Epithelial cell of alveolus of lung (primary cell): ENCODE measurements at places on chromosomes 5 and 9. TPM values are rescaled to one million over a fixed set of nuclear protein-coding genes. Genes with fewer than 3 reads are reported as not detected.

PDLIM4 gene
- total RNA-seq = 51.2 and 141 TPM in 2 replicates

GTF3C4 gene
- 11.4 and 16.4 TPM in 2 replicates for total RNA-seq

FAM78A gene
- total RNA-seq = 0.24 and 0.52 TPM in 2 replicates

DCAF12 gene
- 20.0 and 26.6 TPM in 2 replicates for total RNA-seq

SPINK7 gene
- total RNA-seq = not detected in 2 replicates

DMRT3 gene
- not detected in 2 replicates for total RNA-seq

DMAC1 gene
- total RNA-seq = 18.1 and 18.4 TPM in 2 replicates

IL5 gene
- not detected in 2 replicates for total RNA-seq

ARL10 gene
- 5.7 and 20.5 TPM in 2 replicates for total RNA-seq

ALDOB gene
- total RNA-seq = not detected in 2 replicates

SHISAL2B gene
- 4.3 TPM in 1 of 2 replicates, not detected in the other for total RNA-seq

EQTN gene
- not detected in 2 replicates for total RNA-seq

CRAT gene
- total RNA-seq = 29.6 and 45.8 TPM in 2 replicates

AK1 gene
- total RNA-seq = 40.1 and 71.8 TPM in 2 replicates

LCN15 gene
- total RNA-seq = not detected in 2 replicates

GFI1B gene
- not detected in 2 replicates for total RNA-seq

CARD6 gene
- 5.7 and 6.3 TPM in 2 replicates for total RNA-seq

SH3PXD2B gene
- 30.8 and 33.9 TPM in 2 replicates for total RNA-seq

MORN5 gene
- not detected in 2 replicates for total RNA-seq

SNCB gene
- not detected in 2 replicates for total RNA-seq

RAD1 gene
- total RNA-seq = 27.9 and 36.6 TPM in 2 replicates

LHX3 gene
- total RNA-seq = not detected in 2 replicates

WNT8A gene
- not detected in 2 replicates for total RNA-seq

DPYSL3 gene
- 22.3 and 151 TPM in 2 replicates for total RNA-seq

SNCAIP gene
- 2.6 and 13.6 TPM in 2 replicates for total RNA-seq

FAM200C gene
- 4.0 and 9.3 TPM in 2 replicates for total RNA-seq

MYMK gene
- total RNA-seq = 1.0 TPM in 1 of 2 replicates, not detected in the other

PCDHB9 gene
- total RNA-seq = 0.08 TPM in 1 of 2 replicates, not detected in the other

TSLP gene
- 0.80 and 5.8 TPM in 2 replicates for total RNA-seq

PCDH12 gene
- total RNA-seq = 0.64 and 1.3 TPM in 2 replicates

TNFSF8 gene
- total RNA-seq = not detected in 2 replicates

FBN2 gene
- total RNA-seq = 27.3 and 95.8 TPM in 2 replicates

TXNDC8 gene
- total RNA-seq = not detected in 2 replicates

PGM5 gene
- 0.39 and 1.4 TPM in 2 replicates for total RNA-seq

MLANA gene
- total RNA-seq = not detected in 2 replicates

FST gene
- total RNA-seq = 57.1 and 65.2 TPM in 2 replicates

GABRA6 gene
- not detected in 2 replicates for total RNA-seq

NEUROG1 gene
- total RNA-seq = not detected in 2 replicates

TNC gene
- total RNA-seq = 46.0 and 268 TPM in 2 replicates

ABO gene
- total RNA-seq = not detected in 2 replicates

HTR4 gene
- total RNA-seq = not detected in 2 replicates

FOXD1 gene
- 13.2 and 18.0 TPM in 2 replicates for total RNA-seq

PCDHGB5 gene
- total RNA-seq = 7.6 and 13.0 TPM in 2 replicates

PAX5 gene
- total RNA-seq = not detected in 2 replicates

PCDHB7 gene
- total RNA-seq = under 0.01 and 1.9 TPM in 2 replicates

KLHL3 gene
- total RNA-seq = 0.65 and 2.2 TPM in 2 replicates

PRLR gene
- 0.13 and 0.16 TPM in 2 replicates for total RNA-seq

PCDHB8 gene
- total RNA-seq = not detected in 2 replicates

GRXCR2 gene
- not detected in 2 replicates for total RNA-seq

NIM1K gene
- total RNA-seq = 0.78 and 0.96 TPM in 2 replicates

RFESD gene
- 1.3 and 7.1 TPM in 2 replicates for total RNA-seq

PCA3 gene
- not detected in 2 replicates for total RNA-seq

PCDHA9 gene
- total RNA-seq = under 0.01 TPM in 1 of 2 replicates, not detected in the other

SLC46A2 gene
- total RNA-seq = not detected in 2 replicates

C5orf58 gene
- total RNA-seq = 1.4 TPM in 1 of 2 replicates, not detected in the other

KCTD16 gene
- total RNA-seq = 0.40 and 1.7 TPM in 2 replicates

ZNF782 gene
- total RNA-seq = 3.5 and 4.5 TPM in 2 replicates
